ENCODE measurements at places on chromosomes 7 and 10.

- DNase-seq = no peak
These were observed 13.8 kb downstream of the CYTH3 start for GRCh38 chr7:6258440-6259182.

GRCh38 chr10:96665306-96665705 lies 55.0 kb downstream of the PIK3AP1 start:
- DNase-seq = no peak

DNA sequence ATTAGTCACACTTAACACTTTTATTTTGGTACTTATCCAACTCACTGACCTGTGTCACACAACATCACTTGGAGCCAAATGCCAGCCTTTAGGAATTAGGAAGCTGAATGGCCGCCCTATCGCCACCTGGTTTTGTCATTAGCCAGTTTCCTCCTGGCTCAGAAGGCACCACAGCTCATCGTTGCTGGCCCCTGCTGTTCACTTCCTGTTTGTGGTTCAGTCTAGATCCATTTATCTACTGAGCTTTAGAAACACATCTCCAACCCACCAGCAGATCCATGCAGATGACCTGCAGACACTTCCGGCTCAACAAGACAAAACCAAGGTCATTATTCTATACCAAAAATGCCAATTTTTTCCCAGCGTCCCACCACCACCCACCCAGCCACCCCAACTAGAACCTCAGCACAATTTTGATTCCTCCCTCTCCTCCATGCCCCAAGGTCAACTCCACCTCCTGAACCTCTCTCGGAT lies 193.5 kb upstream of the NEBL start:
- no peak for DNase-seq

GRCh38 chr10:67622511-67622910 lies 73.5 kb downstream of the CTNNA3 start:
- DNase-seq = no peak

Data from stimulated activated CD8-positive, alpha-beta memory T cell treated with anti-CD3 and anti-CD28 coated beads, Interleukin-4, amount 100 ng/mL, for 1 hour (primary cell).